ENCODE measurements at places on chromosomes 7 and 10. TPM values are rescaled to one million over a fixed set of nuclear protein-coding genes. Genes with fewer than 3 reads are reported as not detected.

OR2A12 gene
- not detected for total RNA-seq

HOXA10 gene
- total RNA-seq, result 23.3 TPM

CAMK2B gene
- 0.22 TPM for total RNA-seq

CDK1 gene
- total RNA-seq, result 82.0 TPM

PWWP2B gene
- 12.0 TPM for total RNA-seq

SEMA3E gene
- 1.7 TPM for total RNA-seq

GNB2 gene
- 165 TPM for total RNA-seq

PILRB gene
- total RNA-seq, result 7.0 TPM

CHAT gene
- total RNA-seq, result not detected

CLDN12 gene
- total RNA-seq, result 79.7 TPM

MRPS24 gene
- 103 TPM for total RNA-seq

MALRD1 gene
- not detected for total RNA-seq

LRRC4 gene
- total RNA-seq, result under 0.01 TPM

TMEM60 gene
- 10.5 TPM for total RNA-seq

AKR1C8 gene
- total RNA-seq, result not detected

PPP1R9A gene
- 0.14 TPM for total RNA-seq

METTL2B gene
- 24.7 TPM for total RNA-seq

ASAH2B gene
- total RNA-seq, result 5.9 TPM

HELLS gene
- 74.2 TPM for total RNA-seq

APBB1IP gene
- 2.7 TPM for total RNA-seq

All from placental pericyte (primary cell).